ENCODE measurements at places on chromosomes 4 and X.

DNA sequence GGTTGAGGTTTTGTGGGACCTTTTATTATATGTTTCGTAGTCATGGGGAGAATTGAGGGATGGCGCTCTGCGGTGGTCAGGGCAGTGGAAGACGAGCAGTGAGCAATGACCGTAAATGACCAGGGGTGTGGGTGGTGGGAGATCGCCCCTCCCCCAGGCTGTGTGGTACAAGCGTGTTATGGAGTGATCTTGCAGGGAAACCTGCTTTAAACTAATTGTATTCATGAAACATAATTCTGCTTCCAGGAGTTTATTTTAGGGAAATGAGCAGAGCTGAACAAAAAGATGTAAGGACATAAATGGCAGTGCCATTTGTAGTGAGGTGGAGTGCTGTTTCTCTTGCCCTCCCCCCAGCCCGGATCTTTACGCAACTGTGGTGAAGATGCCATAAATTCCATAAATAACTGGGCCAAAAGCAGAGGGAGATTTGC lies 20.2 kb downstream of the GYG2 start:
- no peak for DNase-seq

- no peak for DNase-seq
Measured at GRCh38 chrX:118565853-118566252, 70.2 kb downstream of the DOCK11 start.

DNA sequence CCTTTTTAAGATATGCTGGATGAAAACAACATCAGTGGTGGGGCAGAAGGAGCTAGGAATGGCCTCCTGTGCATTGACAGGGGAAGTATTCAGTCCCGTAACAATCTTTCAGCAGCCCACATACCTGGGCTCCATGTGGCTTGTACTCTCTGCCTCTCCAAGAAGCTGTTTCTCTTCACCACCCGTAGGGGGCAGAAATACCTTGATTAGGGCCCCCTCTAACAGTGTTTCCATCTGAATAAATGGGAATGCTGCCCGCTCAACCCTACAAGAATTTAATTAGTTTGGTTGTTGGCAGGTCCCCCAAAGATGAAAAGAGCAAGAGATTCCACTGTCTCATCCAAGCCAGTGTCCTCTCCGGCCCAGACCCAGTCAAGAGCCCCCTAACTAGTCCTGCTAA lies 155.2 kb downstream of the SMIM20 start:
- DNase-seq: no peak

DNA sequence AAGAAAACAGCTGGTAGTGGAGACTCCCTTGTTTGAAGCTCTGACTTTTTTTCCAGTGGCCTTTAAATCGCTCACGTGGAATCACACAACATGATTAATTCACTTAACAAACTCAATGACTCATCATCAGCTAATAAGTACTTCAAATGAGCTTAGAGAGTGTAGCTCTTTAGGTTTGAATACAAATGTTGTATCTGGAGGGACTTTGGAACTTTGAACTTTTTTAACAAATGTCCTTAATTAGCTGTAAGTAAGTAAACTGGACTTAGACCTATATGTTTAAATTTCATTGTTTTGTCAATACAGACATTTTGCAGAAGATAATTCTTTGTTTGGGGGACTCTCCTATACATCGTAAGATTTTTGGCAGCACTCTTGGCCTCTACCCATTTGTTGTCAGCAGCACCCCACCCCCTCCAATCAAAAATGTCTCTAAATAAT lies 581.1 kb downstream of the SPRY1 start:
- DNase-seq: no peak

GRCh38 chrX:130628516-130628915 lies 226.7 kb downstream of the RBMX2 start:
- no peak for DNase-seq

DNA sequence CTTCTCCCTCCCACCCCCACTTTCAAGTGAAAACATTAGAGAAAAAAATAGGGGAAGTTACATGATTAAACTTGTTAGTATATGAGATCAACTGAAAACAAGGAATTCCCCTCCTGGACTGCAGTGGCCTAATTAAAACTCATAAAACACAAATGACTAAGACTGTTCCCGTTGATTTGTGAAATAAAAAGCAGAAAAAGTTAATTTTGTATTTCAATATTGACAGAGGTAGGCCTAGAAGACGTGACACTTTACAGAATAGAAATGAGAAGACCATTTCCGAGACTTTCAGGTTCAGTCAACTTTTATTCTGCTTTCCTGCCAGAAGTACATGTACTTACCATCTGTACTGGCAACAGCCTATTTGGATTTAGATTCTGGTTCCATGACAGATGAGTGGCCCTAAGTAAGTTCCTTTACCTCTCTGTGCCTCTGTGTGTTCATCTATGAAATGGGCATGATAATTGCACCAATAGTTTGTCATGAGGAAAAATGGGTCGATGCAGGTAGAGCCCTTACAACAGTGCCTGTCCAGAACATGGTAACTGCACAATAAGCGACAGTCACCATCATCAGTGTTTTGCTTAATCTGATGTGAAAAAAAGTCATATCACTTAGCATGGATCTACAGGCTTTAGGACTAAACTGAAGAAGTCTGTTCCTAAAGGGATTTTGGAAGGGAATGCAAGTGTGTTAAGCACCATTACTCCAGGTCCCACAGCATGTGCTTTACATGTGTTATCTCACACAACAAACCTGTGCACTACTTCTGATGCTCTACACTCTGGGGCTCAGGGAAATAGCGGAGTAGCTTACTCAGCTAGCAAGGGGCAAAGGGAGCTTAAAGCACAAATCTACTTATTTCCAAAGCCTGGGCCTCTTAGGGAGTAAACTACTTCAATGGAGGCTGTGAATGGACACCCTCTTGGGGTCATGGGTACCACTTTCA lies 562.3 kb upstream of the DIPK2B start:
- DNase-seq: no peak

- no peak for DNase-seq
Measured at GRCh38 chrX:10548688-10549087, 71.7 kb downstream of the MID1 start.

DNA sequence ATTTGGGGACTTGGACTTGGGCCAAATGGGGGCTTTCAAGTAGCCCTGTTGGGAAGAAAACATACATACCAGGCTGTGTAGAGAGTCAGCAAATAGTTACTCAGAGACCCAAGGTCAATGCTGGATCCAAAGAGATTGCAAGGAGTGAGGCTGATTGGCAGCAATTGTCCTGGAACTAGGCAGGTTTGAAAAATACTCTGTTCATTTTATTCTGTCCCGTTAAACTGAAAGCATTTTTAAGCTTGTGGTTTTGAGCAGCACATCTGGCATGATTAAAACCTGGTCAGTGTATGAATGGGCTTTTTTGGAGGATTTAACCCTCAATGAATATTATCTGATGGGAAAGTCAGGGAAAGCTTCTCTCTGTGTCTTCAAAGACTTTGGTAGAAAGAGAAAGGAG lies 294.3 kb upstream of the BOD1L1 start:
- DNase-seq: no peak

DNA sequence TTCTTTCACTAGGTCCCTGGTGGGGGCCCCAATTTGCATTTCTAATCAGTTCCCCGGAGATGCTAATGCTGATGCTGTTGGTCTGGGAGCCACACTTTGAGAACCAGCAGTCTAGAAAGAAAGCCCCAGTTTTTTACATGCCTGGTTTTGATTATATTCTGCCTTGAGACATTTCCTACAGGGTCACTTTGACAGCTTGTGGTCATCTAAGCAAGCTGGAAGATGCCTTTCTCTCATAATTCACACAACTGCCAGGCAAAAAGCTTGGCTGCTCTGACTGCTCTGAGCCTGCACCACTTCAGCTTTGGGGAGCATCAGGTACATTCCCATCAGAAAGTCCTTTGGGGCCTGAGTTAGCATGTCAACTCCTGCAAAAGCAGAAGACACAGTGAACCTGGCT lies 5.9 kb upstream of the PLAC1 start:
- no peak for DNase-seq

GRCh38 chr4:96205143-96205936 lies 365.4 kb downstream of the PDHA2 start:
- DNase-seq: no peak

GRCh38 chr4:184357772-184358171 lies 116.6 kb downstream of the IRF2 start:
- no peak for DNase-seq

DNA sequence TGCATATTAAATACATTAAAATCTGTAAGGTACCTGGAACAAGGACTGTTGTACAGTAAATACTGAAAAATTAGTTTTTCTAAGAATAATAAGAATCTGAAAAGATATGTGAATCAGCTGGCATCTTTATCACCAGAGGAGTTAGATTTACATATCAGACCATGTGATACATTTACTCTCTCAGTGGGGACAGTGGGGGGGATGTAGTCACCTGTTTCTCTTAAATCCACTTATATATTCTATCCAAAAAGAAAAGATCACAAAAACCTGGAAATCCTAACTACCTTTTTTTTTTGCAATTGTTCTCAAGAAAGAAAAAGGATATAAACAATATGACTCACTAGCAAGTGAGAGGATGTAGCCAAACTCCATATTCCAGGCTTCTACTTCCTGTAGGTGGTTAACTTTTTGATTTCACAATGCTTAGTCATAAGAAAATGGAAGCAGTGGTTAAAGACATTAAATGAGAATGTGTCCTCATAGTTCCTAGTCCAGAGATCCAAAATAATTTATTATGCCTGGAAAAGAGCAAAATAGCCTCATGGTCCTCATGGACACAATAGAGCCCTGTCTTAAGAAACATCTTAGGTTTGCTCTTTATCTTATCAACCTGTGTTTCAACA lies 22.5 kb upstream of the MYOZ2 start:
- DNase-seq: no peak

- DNase-seq: no peak
Measured at GRCh38 chr4:139144161-139144859, 32.7 kb downstream of the ELF2 start.

DNA sequence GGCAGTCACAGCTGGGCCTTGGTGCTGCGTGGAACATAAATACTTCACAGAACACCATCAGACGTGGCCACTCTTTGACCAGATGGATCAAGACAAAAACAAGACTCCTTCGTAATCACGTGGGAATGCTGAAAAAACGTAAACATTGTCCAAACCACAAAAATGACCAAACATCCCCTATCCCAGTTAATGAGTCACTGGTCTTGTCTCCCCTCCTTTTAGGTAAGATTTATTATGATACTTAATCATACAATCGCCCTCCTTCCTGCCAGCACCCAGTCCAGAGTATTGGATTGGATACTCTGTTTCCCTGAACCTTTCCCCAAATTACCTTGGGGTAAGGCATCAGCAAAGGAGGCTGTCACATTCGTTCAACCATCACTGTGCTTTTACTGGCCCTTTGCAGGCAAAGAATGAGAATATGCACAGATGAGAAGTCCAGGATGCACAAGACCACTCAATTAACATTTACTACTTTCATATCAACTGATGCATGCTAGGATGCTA lies 601 bp upstream of the TCEANC start:
- no peak for DNase-seq

- DNase-seq: no peak
Measured at GRCh38 chr4:9904976-9905587, 116.2 kb downstream of the SLC2A9 start.

- DNase-seq: no peak
Measured at GRCh38 chr4:187317799-187318198, 594.1 kb upstream of the FAT1 start.

DNA sequence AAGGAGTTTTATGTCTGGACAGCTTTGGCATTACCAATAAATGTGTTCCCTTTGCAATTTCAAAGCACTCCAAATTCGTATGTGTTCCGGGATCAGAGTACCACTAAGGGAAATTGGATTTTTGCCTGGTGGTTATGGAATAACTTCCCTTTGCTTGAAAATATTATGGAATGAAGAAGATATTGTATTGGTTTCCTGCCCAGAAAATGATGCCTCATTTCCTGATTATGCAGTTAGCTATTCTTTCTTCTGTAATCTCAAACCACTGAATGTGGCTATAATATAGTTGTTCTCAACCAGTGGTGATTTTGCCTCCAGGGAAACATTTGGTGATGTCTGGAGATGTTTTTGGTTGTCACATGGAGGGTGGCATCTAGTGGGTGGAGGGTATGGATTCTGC lies 142.9 kb downstream of the PCDH7 start:
- no peak for DNase-seq

- no peak for DNase-seq
Measured at GRCh38 chr4:153465140-153465539, 1.0 kb upstream of the TMEM131L start.

- no peak for DNase-seq
Measured at GRCh38 chrX:134599184-134599914, 58.9 kb downstream of the PLAC1 start.

DNA sequence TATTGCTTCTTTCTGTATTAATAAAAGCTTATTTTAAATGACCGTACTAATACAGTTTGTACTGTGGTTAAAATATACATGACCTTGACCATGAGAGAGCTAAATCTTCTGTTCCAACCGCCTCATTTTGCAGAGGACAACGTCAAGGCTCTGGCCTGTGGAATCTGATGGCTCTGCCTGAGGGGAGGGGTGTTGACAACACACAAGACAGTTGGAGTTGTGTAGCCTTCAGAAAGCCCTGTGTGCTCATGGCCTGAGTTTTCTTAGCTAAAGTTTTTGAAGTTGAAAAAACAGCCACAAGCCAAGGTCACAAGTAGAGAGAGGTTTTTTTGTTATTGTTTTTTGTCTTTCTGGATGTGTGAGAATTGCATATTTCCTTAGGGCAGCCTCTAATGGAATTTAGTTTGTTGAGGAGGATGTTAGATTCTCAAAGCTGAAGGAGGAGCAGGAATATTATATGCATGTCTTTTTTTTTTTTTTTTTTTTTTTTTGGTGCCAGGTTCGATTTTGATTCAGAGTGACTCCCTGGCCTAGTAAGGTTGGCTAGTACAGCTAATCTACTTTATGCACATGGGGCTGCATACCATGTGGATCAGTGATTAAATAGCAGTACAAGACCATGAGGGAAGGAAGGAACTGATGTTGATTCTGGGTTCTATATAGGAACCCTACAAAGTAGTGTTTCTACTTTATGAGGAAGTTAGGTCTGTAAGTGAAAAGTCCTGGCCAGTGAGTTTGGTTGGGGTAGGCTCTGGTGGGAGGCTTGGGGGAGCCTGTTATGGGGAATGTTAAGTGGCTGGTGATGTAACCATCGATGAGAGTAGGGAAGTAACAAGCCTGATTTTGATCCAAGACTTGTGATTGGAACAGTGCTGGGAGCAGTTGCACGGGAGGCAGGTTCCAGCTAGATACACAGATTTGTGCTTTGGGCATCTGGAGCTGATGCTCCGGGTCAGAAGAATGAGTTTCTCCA lies 20.3 kb downstream of the SMS start:
- no peak for DNase-seq

GRCh38 chr4:106718548-106718947 lies 317.6 kb downstream of the DKK2 start:
- DNase-seq: no peak
